Urinary bladder (tissue), 4 donors: ENCODE measurements at places on chromosomes 2 and 18. TPM values are rescaled to one million over a fixed set of nuclear protein-coding genes. Genes with fewer than 3 reads are reported as not detected.

The C2orf69 gene
- 7.3 TPM for polyA plus RNA-seq

The SCN1A gene
- polyA plus RNA-seq = not detected

The HOXD10 gene
- polyA plus RNA-seq = 4.1 TPM

The LRRC30 gene
- not detected for polyA plus RNA-seq

The SPRED2 gene
- 12.0 TPM for polyA plus RNA-seq

The CREG2 gene
- 0.51 TPM for polyA plus RNA-seq

- DNase-seq = no peak
These were observed 10.3 kb upstream of the DYTN start for GRCh38 chr2:206728277-206729199.

DNA sequence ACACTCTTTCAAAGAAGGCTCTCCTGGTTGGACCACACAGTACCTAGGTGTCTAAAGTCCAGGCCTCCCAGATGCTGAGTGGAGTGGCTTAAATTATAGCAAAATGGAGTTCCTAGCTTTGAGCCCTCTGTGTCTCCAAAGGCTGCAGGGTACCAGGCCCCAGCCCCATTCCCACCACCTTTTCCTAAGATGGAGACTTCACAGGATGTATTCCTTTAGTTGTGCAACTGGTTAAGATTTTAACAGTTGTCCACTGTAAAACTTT, 4.9 kb downstream of the SMAD7 start:
- no peak for DNase-seq

GRCh38 chr2:118348380-118349034, 260.2 kb downstream of the INSIG2 start:
- no peak for DNase-seq

- DNase-seq = no peak
These were observed 57.6 kb upstream of the TWIST2 start for GRCh38 chr2:238790126-238790832.

GRCh38 chr2:68253219-68254068, 1.1 kb upstream of the PPP3R1 start:
- DNase-seq = peak; percentile 45

DNA sequence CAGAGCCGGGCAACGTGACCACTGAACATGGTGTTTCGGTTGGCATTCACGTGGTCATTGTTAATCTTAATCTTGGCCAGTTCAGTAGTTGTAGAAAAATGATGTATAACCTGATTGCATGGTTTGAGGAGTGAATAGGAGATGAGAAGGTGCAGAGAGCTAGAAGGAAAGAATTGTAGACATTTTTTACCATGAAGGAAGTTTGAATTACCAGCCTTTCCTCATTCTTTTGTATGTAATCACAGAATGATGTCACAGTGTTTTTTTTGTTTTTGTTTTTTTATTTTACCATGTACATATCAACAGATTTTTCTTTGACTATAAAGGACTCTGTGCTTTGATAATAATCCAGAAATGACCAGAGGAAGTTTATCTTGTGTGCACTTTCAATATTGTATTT, 126.3 kb downstream of the LTBP1 start:
- no peak for DNase-seq

- no peak for DNase-seq
These were observed 7.0 kb upstream of the STK39 start for GRCh38 chr2:168254158-168254935.

- no peak for DNase-seq
These were observed 44.3 kb downstream of the MFSD6 start for GRCh38 chr2:190452433-190452832.

DNA sequence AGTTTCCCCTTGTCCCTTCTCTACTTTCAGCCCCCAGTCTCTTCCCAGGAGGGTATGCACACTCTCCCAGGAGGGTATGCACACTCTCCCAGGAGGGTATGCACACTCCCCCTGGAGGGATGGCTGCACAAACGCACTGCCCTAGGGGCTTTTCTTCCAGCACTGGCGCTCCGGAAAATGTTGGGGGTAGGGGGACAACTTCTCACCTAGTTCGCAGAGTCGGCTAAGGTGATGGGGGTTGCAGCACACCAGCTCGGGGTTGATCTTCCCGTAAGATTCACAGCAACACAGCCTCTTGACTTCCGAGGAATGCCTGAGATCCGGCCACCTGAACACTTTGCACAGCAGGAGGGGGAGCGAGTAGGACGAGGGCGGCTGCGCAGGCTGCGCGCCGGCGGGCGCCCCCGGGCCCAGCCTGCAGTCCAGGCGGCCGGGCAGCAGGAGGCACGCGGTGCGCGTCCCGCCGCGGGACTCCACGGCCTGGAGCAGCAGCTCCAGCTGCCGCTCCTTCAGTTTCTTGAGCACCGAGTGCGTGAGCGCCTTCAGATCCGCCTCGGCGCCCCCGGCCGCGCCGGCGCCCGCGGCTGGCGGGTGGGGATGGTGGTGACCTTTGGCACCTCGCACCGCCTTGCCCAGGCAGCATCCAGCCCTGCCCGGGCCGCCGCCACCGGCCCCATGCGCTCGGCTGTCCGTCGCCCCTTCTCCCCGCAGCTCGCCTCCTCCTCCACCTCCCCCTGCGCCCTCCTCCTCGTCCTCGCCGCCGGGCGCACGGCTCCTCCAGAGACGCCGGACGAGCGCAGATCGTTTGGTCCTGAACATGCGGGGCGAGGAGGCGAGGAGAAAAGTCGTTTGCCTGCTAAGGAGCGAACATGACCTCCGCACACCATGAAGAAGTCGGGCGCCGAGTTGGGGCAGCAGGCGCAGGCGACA, 894 bp downstream of the SMAD7 start:
- no peak for DNase-seq

GRCh38 chr2:566379-567313, 110.6 kb downstream of the TMEM18 start:
- no peak for DNase-seq

DNA sequence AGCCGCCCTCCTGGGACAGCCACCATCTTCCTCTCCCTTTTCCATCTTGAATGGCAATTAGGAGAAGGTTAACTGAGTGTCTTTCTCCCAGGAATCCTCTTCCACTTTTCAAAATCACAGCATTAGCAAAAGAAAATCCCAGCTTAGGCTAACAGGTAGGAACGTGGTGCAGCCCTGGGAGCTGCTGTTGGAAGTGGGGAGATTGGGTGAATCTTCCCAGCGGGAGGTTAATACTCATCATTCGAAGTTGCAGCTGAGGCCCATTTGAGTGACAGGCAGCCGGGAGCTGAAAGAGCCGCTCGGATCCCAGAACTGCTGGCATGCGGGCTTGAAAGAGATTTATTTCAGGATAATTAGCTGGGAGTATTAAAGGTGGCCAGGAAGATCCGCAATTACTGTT, 306.0 kb downstream of the BCL11A start:
- DNase-seq = no peak

DNA sequence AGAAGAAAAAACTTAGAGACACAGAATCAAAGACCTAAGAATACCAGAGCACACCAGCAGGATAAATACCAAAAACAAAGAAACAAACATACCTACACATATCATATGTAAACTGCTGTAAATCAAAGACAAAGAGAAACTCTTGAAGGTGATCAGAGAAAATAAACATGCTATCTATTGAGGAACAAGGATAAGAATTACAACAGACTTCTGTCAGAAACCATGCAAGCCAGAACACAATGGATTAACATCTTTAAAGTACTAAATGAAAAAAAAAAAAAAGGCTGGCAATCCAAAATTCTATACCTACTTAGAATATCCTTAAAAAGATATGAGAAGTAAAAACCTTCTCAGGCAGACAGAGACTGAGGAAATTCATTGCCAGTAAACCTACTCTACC, 51.6 kb upstream of the MGAT4A start:
- DNase-seq = no peak

DNA sequence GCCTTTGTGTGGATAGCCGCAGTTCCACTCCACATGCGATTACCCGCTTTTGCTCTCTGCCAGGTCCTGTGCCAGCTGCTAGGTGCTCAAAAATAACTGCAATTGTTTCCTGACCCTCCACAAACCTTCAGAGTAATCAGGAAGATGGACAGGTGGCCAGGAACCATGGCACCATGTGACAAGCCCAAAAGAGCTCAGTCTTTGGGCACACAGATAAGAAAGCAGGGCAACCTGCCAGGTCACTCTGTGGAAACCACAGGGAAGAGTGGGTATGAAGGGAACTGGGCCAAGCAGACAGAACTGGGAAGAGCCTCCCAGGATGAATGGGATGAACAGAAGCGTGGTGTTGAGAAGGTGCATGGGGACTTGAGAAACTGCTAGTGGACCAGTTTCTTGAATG, 79.4 kb upstream of the AGAP1 start:
- DNase-seq = no peak

DNA sequence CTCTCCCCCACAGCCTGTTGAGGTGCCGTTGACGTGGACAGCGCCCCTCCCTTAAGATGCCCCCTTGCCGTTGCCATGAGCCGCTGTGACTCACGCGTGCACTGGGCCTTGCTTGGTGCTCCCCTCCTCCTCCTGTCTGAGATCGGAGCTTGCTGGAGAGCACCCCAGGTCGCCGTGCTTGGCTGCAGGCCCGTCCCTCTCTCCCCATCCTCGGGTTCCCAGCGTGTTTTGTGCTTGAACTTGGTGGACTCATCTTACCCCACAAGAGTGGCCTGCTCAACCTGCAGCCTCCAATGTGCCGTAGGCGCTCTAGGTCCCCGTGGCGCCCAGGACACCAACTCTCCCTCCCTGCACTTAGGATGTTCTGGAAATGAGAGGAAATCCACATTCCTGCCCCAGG, 39.9 kb downstream of the GBX2 start:
- DNase-seq = no peak

GRCh38 chr2:137155356-137156104, 390.2 kb downstream of the THSD7B start:
- no peak for DNase-seq

GRCh38 chr2:33212151-33212550, 264.3 kb upstream of the RASGRP3 start:
- DNase-seq = no peak

GRCh38 chr18:68721681-68722583, 7.0 kb upstream of the TMX3 start:
- no peak for DNase-seq

GRCh38 chr2:229530434-229530833, 183.9 kb downstream of the DNER start:
- no peak for DNase-seq

- no peak for DNase-seq
These were observed 360.0 kb downstream of the EPHA4 start for GRCh38 chr2:221212105-221212504.

GRCh38 chr18:53018791-53019190, 678.8 kb downstream of the DCC start:
- DNase-seq = no peak
